ENCODE measurements at places on chromosomes 6 and 20.

- DNase-seq, result no peak
Observed at GRCh38 chr6:16136091-16136490, 7.2 kb downstream of the MYLIP start.

- peak; percentile 21 for DNase-seq
Observed at GRCh38 chr6:125300992-125301434, 754 bp downstream of the HDDC2 start.

DNA sequence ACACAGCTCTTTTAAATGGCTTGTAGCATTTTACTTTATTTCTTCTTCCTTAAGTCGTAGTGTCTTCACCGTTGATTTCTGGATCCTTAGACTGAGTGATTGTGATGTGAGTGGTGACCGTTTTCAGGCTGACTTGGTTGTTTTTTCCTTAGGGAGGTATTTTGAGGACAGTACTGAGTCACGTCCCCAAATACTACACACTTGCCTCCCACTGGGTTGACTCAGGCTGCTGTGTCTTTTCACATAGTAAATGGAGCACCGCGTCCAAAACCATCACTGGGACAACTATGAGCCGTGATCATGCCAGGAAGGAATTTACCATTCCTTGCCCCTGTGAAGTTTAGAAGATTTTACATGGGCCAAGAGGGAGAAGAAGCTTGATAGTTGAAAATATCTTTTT is 174.1 kb downstream of the FARS2 start:
- DNase-seq, result peak; percentile 37

DNA sequence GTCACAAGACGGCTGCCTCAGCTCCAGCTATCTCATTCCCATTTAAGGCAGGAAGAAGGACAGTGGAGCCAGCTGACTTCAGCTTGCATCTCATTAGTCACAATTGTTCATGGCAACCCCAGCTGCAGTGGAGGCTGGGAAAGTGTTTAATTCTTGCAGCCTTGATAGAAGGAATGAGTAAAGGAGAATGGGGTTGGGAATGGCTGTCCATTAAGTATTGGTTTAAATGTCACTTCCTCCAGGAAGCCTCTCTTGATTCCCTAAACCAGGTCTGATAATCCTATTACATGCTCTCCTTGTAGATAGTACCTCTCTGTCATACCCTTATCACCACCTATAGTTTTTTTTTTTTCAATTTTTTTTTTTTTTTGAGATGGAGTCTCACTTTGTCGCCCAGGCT is 166.4 kb downstream of the TFAP2C start:
- DNase-seq, result no peak

DNA sequence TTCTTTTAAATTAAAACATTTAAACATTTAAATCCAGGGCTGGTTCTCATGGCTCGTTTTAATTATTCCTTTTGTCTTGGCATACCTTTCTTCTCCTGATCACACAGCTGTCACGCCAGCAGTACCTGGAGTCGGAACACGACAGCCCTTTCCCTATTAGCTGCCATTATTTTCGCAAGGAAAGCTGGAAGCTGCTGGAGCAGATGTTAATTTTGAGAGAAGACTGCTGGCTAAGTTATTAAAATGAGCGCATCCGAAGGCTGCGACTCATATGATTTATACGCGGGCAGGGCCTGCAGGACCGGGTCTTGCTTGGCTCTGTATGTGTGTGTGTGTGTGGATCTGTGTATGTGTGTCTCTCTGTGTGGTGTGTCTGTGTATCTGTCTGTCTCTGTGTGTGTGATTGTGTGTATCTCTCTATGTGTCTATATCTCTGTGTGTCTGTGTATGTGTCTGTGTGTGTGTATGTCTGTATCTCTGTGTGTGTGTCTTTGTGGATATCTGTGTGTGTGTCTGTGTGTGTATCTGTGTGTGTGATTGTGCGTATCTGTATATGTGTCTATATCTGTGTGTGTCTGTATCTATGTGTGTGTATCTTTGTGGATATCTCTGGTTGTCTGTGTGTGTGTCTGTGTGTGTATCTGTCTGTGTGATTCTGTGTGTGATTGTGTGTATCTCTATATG is 191.5 kb downstream of the CDH4 start:
- DNase-seq, result no peak

- DNase-seq, result no peak
Observed at GRCh38 chr20:45347297-45347935, 808 bp downstream of the SDC4 start.

DNA sequence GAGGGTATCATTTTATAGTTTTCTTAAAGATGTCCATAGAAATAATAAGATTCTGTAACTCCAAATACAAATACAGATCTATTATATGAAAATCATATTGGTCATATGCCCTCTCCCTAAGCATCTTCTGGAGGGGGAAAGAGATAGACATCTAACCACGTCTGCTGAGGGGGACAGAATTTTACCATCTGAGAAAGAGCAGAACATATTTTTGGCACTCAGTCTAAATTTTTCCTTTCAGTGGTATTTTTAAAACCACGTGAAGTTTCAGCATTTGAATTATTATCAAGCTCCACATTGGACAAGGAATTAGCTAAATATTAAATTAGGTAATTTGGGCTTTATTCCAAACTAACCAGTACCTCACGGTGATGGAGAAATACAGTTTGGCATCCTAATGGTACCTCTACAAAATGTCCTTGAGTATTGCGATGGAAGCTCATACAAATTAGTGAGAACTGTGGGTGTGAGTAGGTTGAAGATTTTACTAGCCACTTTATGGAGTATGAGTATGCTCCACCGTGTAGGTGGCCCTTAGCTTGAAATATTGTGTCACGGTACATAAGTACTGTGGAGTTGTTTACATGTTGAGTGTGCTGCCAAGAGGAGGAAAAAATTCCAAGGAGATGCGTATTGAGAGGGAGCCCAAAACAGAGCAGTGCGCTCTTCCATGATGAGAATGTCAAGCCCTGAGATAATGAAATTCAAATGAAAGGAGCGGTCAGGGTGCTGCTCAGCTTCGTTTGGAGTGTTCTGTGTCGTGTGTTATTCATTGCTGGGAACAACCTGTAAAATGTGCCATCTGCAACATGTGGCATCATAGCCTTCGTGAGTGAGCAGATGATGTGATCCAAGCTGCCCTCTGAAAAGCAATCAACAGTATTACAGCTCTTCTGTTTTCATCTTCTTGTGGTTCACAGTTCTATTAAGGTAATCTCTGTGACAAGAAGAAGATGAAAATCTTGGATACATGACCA is 48.4 kb upstream of the PHACTR2 start:
- peak; percentile 17 for DNase-seq

DNA sequence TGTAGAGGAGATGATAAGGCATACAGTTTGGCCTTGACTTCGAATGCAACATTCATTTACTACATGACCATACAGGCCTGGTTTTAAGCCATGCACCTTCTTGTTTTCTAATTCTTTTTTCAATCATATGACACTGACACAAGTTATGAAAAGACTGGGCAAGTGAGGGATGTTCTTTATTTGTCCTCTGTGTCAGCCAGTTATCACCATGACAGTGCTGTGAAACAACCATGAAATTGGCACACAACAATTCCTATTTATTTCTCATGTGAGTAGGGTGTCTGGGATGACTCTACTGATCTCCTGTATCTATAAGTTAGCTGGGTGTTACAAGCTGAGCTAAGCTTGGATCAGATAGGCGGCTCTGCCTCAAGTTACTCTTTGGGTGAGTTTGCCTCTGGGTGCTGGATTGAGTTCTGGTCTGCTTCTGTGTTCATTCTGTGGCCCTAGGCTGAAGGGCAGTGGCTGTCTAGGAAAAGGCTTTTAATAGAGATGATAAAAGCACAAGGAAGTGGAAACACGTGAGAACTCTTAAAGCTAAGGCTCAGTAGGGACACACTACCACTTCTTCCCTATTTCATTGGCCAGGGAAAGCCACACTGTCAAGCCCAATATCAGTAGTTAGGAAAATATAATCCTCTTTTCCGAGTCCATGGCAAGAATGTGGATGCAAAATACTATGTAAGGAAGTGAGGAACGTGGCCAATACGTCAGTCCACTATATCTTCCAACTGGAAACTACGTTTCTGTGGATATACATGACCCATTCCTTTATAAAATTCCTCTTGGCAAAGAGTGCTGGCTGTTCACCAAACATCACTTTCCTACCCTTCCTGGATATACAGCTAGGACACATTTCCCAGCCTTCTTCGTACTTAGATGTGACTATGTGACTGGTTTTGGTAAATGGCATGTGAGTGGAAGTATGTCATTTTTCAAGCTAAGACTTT is 126.2 kb upstream of the RNF24 start:
- no peak for DNase-seq

DNA sequence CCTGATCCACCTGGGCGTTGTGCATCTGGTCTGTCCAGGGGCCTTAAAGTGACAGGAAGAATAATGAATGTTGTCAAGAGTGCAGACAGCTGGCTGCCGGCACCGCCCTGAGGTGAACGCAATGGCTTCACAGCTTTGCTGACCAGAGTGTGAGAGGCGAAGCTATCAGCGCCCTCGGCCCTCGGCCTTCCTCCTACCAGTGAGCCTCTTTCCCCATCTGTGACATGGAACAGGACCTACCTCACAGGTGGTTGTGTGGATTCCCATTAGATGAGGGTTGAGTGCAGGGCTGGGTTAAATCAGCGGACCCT is 54.8 kb downstream of the CTCFL start:
- DNase-seq, result no peak

DNA sequence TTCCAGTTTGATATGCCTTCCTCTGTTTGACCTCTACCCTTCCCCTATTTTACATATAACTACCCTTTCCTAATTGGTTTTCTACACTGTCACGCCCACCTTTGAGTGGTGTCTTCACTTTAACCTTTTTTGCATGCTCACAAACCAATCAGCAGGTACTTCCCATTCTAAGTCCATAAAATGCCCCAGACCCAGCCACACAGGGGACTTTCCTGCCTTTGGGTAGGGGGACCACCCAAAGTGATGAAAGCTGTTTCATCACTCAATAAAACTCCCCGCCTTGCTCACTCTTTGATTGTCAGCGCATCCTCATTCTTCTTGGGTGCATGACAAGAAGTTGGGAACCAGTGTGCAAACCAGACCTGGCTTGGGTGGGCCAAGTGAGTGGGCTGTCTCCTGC is 20.5 kb upstream of the SNRPC start:
- no peak for DNase-seq

DNA sequence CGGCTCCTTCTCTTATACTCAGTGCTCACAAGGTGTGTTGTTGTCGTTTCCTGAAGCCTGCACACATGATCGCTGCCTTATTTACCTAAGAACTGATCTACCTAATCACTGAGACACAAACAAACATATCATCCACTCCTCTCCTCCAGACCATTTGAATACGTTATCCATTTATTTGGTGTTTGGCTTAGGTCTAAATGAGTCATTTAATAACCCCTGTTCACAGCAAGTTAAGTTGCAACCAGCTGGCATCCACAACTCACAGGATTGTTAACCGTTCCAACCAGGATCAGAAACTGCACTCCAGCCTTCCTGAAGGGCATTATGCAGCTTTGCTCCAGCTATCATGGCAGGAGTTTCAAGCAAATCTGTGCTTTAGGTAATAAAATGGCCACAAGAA is 511.1 kb upstream of the MAP3K7 start:
- DNase-seq, result no peak

- no peak for DNase-seq
Observed at GRCh38 chr6:74598462-74599393, 607.1 kb downstream of the COL12A1 start.

DNA sequence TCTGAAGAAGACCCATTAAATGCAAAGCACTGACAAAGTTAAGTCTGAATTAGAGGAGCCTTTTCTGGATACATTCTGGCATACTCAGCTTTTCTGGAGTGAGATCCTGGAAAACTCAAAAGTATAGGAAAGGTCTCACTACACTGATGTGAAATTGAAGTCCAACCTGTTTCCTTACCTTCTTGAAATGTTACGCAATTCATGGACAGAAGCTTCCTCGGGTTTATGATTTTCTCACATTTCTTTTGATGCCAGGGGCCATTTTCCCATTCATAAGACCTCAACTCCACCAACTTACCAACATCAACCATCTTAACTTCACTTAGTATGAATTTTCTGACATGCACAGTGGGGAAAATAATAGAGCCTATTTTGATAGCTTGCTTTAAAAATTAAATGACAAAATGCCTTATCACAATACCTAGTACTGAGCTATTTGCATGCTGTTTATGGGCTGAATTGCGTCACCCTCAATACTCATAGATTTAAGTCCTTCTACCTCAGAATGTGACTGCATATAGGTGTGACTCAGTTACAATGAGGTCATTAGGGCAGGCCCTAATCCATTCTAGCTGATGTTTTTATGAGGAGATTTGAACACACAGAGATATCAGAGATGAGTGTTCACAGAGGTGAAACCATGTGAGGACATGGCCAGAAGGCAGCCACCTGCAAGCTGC is 73.4 kb upstream of the RAB32 start:
- no peak for DNase-seq

GRCh38 chr6:111339294-111339693 is 143.7 kb downstream of the REV3L start:
- DNase-seq, result no peak

DNA sequence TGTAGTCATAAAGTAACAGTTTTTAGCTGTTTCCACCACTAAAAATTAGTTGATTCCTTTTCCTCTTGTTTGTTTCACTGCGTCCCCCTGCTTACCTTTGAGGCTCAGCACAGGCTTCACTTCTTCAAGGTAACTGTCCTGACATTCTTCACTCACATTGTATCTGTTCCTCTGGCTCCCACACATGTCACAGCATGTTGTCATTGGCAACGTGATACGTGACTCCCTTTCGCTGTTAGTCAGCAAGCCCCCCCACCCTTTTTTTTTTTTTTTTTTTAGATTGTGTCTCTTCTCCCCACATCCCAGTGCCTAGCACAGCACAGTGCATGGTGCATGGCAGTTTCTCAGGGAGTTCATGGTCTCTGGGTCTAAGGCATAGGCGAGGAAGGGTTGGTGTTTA is 13.3 kb downstream of the VAPB start:
- DNase-seq, result no peak

GRCh38 chr20:53183181-53183580 is 211.0 kb downstream of the TSHZ2 start:
- no peak for DNase-seq

- DNase-seq, result peak; percentile 62
Observed at GRCh38 chr6:151067684-151068596, 171.8 kb upstream of the AKAP12 start.

DNA sequence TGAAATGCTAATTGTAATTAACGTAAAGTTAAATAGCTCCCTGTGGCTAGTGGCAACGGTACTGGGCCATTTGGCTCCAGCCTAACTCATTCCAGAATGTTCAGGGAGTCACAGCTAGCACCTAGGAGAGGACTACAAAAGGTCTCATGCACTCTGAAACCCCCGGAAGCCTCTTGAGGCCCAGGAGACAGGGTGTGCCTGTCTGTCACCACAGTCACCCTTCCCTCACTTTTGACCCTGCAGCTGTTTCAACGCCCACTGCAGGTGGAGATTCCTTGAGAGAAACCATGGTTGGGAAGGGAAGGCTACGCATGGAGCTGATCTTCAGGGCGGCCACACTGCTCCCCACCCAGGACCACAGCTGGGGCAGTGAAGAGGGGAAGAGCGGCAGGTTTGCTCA is 58.6 kb downstream of the SULF2 start:
- no peak for DNase-seq

- DNase-seq, result no peak
Observed at GRCh38 chr6:52904562-52905279, 4.8 kb downstream of the GSTA3 start.

- DNase-seq, result no peak
Observed at GRCh38 chr6:44558024-44558831, 170.7 kb downstream of the CDC5L start.
